ENCODE measurements at places on chromosomes 4 and X. TPM values are rescaled to one million over a fixed set of nuclear protein-coding genes. Genes with fewer than 3 reads are reported as not detected.
A peak's percentile ranks its signal among the peaks of the same experiment; 100 is the strongest.

DNA sequence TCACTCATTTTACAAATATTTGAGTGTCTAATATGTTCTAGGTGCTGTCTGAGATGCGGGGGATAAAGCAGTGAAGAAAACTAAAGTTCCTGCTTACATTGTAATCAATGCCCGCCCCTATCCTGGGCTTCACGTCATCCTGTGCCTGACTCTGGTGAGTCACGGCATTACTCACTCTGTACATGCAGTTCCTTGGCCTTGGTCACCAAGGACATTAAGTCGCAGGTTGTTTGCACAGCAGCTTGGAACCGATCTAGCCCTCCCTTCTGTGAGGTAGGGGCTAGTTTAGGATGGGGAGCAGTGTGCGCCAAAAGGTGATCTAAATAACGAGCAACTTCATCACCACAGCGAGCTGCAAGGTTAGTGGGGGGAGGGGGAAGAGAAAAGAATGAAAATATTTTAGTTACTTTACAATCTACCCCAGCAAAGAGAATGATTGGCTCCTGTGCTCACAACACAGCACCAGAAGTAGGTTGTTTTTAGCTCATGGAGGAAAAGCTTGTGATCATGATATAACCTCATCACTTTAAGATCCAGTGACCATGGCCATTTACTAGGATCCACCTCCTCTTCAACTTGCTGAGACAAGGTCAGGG is 48.0 kb upstream of the HDAC8 start:
- no peak overlapping the region for H3K27ac ChIP-seq
- DNase-seq, result no peak
- no peak overlapping the region for H3K4me3 ChIP-seq
- H3K27me3 ChIP-seq, result no peaks in the 10 kb centered on the region

GRCh38 chrX:153379971-153380581 is 21.1 kb downstream of the PNMA6E start:
- H3K4me1 ChIP-seq, result no peaks in the 10 kb centered on the region
- H3K4me3 ChIP-seq, result no peak overlapping the region
- DNase-seq, result peak; percentile 47
- peaks cover 4% of the 10 kb centered on the region for H3K27me3 ChIP-seq

DNA sequence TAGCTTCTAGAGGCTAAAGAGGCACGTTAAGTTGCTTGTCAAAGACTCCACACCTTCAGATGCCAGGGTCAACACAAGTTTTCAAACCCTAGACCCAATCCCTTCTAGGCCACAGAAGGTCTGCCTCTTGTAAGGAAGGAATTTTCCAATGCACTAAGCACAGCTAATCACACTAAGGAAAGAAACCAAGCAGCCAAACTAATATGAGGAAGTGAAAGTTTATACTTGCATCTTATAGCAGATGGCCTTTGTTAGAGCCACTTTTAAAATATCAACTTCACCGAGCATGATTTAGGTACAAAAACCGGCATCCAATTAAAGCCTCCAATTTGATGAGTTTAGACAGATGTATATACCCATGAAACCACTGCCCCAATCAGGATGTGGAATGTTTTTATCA is 9.9 kb downstream of the FHL1 start:
- no peaks in the 10 kb centered on the region for H3K36me3 ChIP-seq
- H3K27ac ChIP-seq, result no peak overlapping the region
- H3K4me1 ChIP-seq, result no peaks in the 10 kb centered on the region

- H3K27me3 ChIP-seq, result no peaks in the 10 kb centered on the region
- DNase-seq, result no peak
- H3K27ac ChIP-seq, result no peak overlapping the region
- no peak overlapping the region for H3K4me3 ChIP-seq
- no peaks in the 10 kb centered on the region for H3K36me3 ChIP-seq
- H3K4me1 ChIP-seq, result no peaks in the 10 kb centered on the region
Measured at GRCh38 chr4:83248486-83248885, 36.1 kb downstream of the COQ2 start.

GRCh38 chr4:101290654-101291053 is 56.7 kb downstream of the PPP3CA start:
- no peak overlapping the region for H3K4me3 ChIP-seq
- H3K4me1 ChIP-seq, result peaks cover 2% of the 10 kb centered on the region
- H3K27me3 ChIP-seq, result no peaks in the 10 kb centered on the region
- no peaks in the 10 kb centered on the region for H3K36me3 ChIP-seq
- no peak overlapping the region for H3K27ac ChIP-seq

Gene OTC
- polyA plus RNA-seq, result not detected

Gene PPP4R3C
- 0.02 TPM for polyA plus RNA-seq
